HT1080 (cell line): ENCODE measurements at places on chromosomes 12 and 14. TPM values are rescaled to one million over a fixed set of nuclear protein-coding genes. Genes with fewer than 3 reads are reported as not detected.

MEG3 gene
- not detected in 2 replicates for total RNA-seq

XPOT gene
- total RNA-seq: 88.9 and 93.3 TPM in 2 replicates

SPTB gene
- 1.9 TPM in 2 replicates for total RNA-seq

PTPRB gene
- total RNA-seq: 0.77 and 0.87 TPM in 2 replicates

TM9SF1 gene
- 54.0 and 68.3 TPM in 2 replicates for total RNA-seq
